ENCODE measurements at places on chromosomes 2 and 18.

GRCh38 chr18:3877678-3878077, 427.7 kb downstream of the TGIF1 start:
- DNase-seq, result no peak

DNA sequence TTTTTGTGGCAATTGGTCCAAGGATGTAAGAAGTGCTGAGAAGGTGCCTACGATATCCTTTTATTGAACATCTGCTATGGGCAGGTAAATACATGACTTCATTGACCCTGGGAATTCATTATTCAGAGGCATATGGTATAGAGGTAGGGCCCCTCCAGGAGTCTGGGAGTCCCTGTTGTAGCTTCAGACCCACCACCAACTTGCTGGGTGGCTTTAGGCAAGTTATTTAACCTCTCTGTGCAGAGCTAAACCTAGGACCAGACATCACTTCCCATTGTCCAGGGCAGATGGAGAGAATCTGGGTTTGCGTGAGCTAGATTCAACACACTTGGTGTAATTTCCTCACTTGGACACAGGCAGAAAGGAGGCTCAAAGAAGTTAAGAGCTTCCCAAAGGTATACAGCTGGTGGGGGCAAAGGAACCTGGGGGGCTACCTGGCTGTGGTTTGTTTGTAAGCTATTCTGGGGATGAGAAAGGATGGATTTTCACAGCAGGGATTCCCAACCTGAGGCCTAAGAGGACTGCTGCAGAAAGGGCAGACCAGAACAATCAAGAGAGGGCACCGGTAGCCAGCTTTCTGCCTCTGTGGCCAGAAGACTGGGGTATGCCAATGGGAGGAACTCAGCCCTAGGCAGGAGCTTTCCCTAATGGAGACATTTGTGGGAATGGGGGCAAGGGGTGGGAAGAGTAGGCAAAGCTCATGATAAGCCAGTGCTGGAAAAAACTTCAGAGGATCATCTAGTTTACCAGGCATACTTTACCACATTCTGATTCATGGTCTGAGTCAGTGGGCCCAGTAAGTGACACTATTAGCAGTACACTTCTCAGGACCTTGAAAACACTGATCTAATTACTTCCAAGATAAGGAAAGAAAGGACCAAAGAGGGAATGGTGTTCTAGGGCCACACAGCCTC, 102.7 kb upstream of the SMAD2 start:
- no peak for DNase-seq

- DNase-seq, result no peak
Measured at GRCh38 chr2:32424739-32425138, 67.9 kb downstream of the BIRC6 start.

GRCh38 chr18:50518787-50519546, 40.9 kb upstream of the MAPK4 start:
- DNase-seq, result no peak
